ENCODE measurements at places on chromosomes 6 and 20.

- peak; percentile 56 for DNase-seq
Measured at GRCh38 chr6:111805511-111806164, 67.6 kb downstream of the FYN start.

DNA sequence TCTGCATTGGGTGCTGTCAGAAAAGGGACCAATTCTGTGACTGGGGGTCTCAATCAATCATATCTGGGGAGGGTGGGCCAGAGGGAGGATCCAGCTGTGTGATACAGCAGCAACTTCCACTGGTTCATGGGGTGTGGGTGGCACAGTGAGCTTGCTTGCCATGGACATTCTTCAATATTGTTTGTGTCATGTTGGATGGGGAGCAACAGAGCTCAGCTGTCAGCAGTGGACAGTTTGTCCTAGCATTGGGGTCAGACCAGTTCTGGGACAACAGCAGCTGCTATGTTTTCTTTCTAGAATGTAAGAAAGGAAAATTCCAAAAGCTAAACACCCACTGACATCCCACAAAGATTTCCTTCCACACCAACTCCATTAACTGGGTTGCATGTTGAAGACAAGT lies 221.9 kb upstream of the CDH4 start:
- DNase-seq = no peak

DNA sequence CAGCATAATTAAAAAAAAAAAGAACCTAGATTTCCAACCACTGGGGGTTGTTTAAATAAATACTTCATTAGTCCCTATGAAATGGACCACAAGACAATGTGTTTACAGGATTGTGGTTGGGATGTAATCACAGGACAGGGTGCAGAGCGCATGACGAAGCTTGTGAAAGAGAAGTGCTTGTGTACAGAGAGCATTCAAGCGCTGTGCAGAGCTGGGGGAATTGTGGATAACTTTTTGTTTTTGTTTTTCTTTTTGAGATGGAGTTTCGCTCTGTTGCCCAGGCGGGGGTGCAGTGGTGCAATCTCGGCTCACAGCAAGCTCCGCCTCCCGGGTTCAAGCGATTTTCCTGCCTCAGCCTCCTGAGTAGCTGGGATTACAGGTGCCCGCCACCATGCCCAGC lies 22.3 kb downstream of the LAMA5 start:
- no peak for DNase-seq

GRCh38 chr20:17320456-17320855 lies 93.6 kb downstream of the PCSK2 start:
- DNase-seq = no peak

GRCh38 chr20:54056762-54057639 lies 13.4 kb downstream of the BCAS1 start:
- DNase-seq = no peak

DNA sequence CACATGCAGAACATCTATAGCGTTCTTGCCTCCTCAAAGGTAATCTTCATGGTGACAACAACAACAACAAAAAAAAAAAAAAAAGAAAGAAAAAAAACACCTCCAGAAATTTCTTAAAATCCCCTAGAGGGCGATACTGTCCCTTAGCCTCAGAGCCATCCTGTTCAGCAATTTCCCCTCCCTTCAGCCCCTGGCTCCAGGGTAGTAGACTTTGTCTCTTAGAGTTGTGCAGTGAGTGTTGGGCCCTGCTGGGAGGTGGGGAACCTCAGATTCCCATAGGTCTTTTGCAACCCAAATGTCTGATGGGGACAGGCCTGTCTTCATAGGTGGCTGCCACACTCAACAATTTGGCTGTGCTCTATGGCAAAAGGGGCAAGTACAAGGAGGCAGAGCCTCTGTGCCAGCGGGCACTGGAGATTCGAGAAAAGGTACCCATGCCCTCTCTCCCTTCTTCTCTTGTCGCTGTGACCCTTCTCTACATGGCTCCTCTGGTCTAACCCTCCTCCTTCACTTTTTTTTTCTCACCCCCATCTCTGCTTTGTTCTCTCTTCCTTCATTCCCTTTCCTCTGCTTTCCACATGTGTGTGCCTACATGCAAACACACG lies 6.0 kb upstream of the PTK7 start:
- no peak for DNase-seq

GRCh38 chr6:137405806-137406205 lies 88.4 kb downstream of the OLIG3 start:
- DNase-seq = no peak

DNA sequence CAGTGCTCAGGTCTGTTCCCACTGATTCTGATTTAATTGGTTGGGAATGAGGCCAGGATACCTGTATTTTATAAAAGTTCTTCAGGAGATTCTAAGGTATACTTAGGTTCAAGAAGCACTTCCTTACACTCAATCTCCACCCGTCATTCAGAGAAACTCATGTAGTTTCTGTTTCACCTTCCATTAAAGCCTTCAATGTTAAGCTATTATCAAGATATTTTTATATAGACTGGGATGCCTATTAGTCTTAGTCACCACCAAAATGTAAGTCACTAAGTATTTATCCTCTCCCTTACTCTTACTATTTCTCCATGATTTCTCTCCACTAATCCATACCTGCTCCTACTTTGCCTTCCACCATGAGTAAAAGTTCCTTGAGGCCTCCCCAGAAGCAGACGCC lies 38.1 kb upstream of the GCLC start:
- no peak for DNase-seq

- no peak for DNase-seq
Measured at GRCh38 chr20:22768266-22769178, 184.2 kb upstream of the FOXA2 start.

DNA sequence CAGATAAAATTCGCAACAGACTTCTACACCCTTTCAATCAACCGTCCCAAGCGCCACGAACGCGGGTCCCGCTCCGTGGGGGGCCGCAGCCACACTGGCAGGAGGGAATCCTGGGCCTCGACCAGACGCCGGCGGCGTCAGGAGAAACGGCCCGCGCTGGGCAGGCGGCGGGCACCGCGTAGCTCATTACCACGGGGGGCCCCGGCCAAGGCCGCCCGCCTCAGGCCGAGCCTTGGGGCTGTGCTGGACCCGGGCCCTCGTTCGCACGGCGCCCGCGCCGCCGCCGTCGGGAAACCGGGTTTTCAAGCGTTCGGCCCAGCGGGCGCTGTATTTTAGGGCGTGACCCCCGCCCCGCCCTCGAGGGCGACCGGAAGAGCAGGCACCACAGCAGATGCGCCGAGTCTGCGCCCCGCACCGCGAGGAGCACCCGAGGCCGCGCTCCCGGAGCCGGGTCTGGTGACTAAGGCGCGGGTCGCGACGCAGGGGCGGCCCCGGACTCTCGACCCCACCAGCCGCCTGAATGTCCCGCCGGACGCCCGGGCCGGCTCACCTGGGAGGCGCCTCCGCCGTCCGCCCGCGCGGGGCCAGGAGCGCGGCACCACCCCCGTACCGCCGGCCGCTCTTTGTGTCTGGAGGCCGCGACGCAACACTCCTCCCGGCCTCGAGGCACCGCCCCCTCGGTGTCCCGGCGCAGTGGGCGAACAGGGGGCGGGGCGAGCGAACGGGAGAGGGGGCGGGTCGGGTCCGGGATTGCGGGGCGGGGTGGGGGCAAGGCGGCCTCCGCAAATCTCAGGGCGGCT lies at the start of gene NINL:
Gene NINL, minus strand, starts transcription at position 627 of the 800 bp plus-strand sequence. CDS start 58,944 bp downstream, outside the sequence.
- DNase-seq = peak; percentile 10

DNA sequence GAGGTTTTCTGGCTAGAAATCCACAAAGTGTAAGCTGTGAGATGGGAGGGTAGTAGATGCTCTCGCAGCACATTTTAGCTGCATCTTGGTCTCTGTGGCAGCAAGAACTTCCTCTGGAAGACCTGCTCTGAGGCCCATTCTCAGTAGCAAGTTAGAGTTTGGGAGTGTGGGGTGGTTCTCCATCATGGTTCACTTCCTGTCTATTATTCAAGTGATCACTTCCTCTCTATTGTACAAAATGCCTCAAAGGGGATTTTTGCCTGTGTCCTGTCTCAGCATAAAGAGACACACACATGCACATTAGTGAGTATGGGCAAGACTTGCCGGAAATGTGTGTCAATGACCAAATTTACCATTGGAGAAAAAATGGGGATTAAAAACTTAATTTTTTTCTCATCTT lies 42.5 kb downstream of the LYRM2 start:
- DNase-seq = no peak

DNA sequence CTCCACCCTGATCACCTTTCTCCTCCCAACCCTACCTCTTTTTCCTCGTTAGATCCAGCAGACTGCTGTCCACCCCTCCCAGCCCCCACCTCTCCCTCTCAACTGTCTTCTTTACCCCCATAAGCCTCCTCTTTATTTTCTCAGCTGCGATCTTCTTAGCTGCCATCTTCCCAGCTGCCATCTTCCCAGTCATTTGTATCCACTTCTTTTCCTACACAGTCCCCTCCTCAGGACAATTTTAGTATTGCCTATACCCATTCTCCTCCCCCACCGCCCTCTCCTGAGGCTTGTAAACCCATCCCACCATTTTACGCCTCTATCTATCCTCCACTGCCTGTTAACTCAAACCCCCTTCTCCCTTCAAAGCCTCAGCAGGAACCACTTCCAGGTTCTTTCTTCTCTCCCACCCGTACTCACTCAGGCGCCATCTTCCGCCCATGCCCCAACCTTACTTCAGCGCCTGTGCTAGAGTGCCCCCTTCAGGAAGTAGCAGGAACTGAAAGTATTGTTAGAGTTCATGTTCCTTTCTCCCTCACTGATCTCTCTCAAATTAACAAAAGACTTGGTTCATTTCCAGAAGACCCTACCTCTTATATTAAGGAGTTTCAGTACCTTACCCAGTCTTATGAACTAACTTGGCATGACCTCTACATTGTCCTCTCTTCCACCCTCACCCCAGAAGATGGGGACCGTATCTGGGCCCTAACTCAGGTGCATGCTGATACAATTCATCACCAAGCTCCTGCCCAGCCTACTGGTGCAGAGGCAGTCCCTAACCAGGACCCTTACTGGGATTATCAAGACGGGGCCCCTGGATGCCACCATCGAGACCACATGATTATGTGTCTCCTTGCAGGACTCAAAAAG lies 236.0 kb downstream of the ADGRG6 start:
- DNase-seq = no peak

GRCh38 chr6:141728330-141728729 lies 404.4 kb upstream of the GJE1 start:
- no peak for DNase-seq

- DNase-seq = no peak
Measured at GRCh38 chr6:107122748-107123147, 7.4 kb upstream of the BEND3 start.

DNA sequence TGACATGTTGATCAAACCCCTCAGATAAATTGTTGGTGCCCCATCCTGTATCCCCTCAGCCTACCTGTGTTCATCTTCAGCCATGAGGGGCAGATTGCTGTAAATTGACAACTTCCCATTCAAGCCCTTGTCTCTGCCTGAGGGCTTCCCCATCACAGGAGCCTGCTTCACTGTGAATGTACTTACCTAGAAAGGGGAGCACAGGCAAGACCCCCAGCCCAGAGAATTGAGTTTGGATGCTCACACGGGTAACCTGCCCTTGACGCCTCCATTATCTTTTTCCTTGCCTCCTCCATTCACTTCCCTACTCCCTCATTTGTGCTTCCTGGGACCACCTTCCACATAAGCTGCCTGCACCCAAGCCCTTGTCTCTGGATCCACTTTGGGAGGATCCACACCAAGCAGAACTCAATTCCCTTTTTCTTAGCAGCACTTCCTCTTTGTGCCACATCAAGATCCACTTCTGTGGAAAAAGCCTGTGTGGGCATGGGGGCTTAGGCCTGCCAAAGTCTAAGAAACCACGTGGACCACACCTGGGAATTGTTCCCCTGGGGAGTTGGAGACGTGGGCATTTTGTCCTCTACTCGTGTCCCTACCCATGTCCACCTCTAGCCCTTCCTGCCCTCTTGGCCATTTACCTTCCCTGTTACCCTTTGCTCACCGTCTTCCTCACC lies 103.4 kb upstream of the FOXA2 start:
- DNase-seq = no peak

GRCh38 chr6:151071295-151071694 lies 168.5 kb upstream of the AKAP12 start:
- no peak for DNase-seq

GRCh38 chr20:3734111-3734843 lies 1.8 kb downstream of the HSPA12B start:
- no peak for DNase-seq

- no peak for DNase-seq
Measured at GRCh38 chr20:39110819-39111136, 148.6 kb downstream of the DHX35 start.

DNA sequence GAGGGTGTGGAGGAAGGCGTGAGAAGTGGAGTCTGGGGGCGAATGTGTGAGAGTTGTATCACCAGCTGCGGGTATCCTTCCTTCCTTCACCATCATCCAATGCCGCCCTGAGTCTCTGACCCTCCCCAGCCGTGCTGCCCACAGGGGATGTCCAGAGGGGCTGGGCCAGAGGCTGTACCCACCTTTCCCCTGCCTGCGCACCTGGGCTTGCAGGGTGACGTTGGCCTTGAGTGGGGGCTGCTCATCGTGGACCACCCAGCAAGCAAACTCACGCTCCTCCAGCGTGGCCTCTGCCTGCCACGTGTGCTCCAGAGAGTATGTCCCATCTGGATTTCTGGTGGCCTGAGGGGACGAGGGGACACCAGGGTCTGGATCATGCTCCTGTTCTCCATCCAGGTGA lies 116.9 kb upstream of the SIRPA start:
- no peak for DNase-seq

GRCh38 chr6:134480593-134480992 lies 162.7 kb upstream of the SGK1 start:
- DNase-seq = no peak

DNA sequence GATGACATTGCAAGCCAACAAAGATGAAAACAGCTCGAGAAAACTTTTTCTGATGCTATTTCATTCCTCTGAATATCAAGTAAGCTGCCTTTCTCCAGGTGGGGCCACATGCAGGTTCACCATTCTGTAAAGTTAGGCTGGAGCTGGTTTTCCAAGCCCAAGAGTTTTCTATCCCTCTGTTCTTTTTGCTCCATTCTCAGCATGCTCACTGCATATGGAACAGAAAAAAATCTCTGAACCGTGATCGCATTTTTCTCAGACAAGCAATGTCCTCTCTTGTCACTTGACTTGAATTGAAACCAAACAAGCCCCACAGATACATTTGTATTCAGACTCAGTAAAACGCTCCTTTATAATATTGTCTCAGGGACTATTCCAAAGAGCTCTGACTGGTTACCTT lies 451.6 kb downstream of the FRK start:
- DNase-seq = no peak

DNA sequence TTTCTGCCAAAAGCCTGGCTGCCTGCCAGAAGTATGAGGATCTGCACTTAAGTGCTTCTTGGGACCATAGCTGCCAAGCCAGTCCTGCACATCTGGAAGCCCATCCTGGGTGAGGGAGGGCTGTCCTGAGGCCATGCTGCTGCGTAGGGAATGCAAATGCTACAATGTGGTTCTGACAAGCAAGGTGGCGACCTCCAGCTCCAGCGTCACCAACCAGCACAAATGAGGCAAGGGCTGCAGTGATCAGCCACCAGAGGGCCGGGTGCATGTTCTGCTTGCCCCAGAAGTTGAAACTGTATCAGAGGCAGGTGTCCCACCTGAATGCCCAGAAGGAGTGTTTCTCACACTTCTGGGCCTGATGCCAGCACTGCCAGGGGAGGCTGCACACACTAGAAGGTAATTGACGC lies 99.1 kb upstream of the KCNQ5 start:
- no peak for DNase-seq

- DNase-seq = no peak
Measured at GRCh38 chr6:90209527-90209926, 87.1 kb downstream of the BACH2 start.

GRCh38 chr6:160447350-160447749 lies 99.2 kb downstream of the SLC22A3 start:
- no peak for DNase-seq

- DNase-seq = no peak
Measured at GRCh38 chr6:145087034-145087433, 648.3 kb downstream of the EPM2A start.

All from stimulated activated CD4-positive, alpha-beta T cell treated with anti-CD3 and anti-CD28 coated beads, Interleukin-15, amount 100 ng/mL, for 48 hours (primary cell).